ENCODE measurements at places on chromosomes 3 and 15. TPM values are rescaled to one million over a fixed set of nuclear protein-coding genes. Genes with fewer than 3 reads are reported as not detected.

DNA sequence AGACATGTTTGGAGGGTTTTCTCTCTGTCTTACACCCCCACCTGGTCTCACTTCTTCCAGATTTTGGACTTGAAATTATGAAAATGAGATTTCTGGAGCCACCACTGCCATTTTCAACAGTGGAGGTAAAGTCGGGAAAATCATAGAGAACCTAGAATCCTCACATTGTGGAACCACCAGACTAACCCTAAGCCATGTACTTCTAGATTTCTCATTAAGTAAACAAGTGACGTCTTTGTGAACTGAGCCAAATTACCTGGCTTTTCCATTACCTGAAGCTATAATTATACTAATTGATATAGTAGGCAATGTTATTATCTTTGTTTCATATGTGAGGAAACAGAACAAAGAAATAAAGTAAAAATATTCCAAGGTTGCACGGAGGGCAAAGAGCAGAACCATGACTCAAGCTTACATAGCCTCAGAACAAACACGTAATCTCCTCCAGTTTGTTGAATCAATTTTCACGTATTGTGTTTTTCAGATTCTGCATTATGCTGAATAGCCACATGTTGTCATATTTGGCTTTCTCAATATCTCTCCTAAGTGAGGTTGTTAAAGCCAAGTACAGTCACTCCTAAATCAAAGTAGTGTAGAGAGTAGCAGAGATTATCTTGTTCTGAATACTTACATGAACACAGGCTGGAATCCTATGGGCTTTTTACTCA is 101.3 kb upstream of the CMC1 start:
- no peak overlapping the region for H3K4me3 ChIP-seq
- peak; percentile 73 for DNase-seq
- H3K27ac ChIP-seq: no peak overlapping the region
- H3K36me3 ChIP-seq: no peaks in the 10 kb centered on the region
- peaks cover 14% of the 10 kb centered on the region for H3K4me1 ChIP-seq

DNA sequence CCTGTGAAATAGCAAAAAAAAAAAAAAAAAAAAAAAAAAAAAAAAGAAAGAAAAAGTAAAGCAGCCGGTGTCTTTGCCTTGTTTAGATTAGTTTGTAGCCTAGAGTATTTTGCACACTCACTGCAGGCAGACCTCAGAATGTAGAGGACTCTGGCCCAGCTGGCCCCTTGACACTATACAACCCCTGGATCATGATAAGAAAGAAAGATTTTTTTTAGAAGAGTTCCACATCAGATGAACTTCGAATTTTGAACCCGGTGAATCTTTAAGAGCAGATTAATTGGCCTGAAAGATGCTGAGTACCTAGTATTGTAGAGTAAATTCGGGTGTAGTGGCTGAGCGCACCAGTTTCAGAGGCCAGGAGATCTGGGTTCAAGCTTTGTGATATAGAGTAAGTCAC is 727.7 kb upstream of the GOLIM4 start:
- H3K27me3 ChIP-seq: no peaks in the 10 kb centered on the region
- H3K27ac ChIP-seq: no peak overlapping the region
- H3K4me3 ChIP-seq: no peak overlapping the region
- H3K4me1 ChIP-seq: no peaks in the 10 kb centered on the region
- no peak for DNase-seq
- no peaks in the 10 kb centered on the region for H3K36me3 ChIP-seq

GRCh38 chr3:115922681-115923347 is 299.5 kb downstream of the GAP43 start:
- no peaks in the 10 kb centered on the region for H3K36me3 ChIP-seq
- H3K27me3 ChIP-seq: no peaks in the 10 kb centered on the region
- H3K4me1 ChIP-seq: no peaks in the 10 kb centered on the region
- no peak overlapping the region for H3K4me3 ChIP-seq

Gene ADPRH
- 4.7 TPM for total RNA-seq

DNA sequence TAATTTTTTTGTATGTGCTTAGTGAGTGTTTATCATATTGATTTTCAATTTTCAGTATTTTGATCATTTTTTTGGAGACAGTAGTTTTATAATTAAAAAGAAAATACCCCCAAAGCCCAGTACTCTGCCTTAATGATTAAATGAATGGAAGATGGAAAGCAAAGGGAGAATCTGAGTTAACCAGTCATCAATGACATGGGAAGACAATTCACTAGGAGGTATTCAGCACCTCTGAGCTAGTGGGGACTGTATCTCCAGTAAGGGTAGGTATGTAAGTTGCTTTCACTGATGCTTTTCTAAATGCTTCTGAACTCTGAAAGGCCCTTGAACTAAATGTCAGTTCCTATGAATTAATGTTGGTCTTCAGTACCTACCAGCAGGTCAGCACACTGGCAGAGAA is 590.4 kb upstream of the DPPA4 start:
- no peaks in the 10 kb centered on the region for H3K36me3 ChIP-seq
- peaks cover 33% of the 10 kb centered on the region for H3K4me1 ChIP-seq
- DNase-seq: peak; percentile 24
- H3K4me3 ChIP-seq: no peak overlapping the region
- no peaks in the 10 kb centered on the region for H3K27me3 ChIP-seq

- H3K27me3 ChIP-seq: peaks cover 11% of the 10 kb centered on the region
- H3K4me1 ChIP-seq: peaks cover 14% of the 10 kb centered on the region
- no peaks in the 10 kb centered on the region for H3K36me3 ChIP-seq
- peak; percentile 54 for DNase-seq
- no peak overlapping the region for H3K27ac ChIP-seq
- H3K4me3 ChIP-seq: peak overlapping the region; percentile 74
Measured at GRCh38 chr15:45023659-45024225, 747 bp downstream of the SORD start.

- no peaks in the 10 kb centered on the region for H3K36me3 ChIP-seq
- no peak overlapping the region for H3K4me3 ChIP-seq
- no peak for DNase-seq
- H3K27me3 ChIP-seq: no peaks in the 10 kb centered on the region
Measured at GRCh38 chr15:73325191-73325861, 43.4 kb downstream of the HCN4 start.

Gene TM6SF1
- total RNA-seq: not detected

- no peak overlapping the region for H3K27ac ChIP-seq
- H3K4me3 ChIP-seq: no peak overlapping the region
- H3K27me3 ChIP-seq: no peaks in the 10 kb centered on the region
Measured at GRCh38 chr15:58889363-58889762, 44.1 kb downstream of the SLTM start.

- H3K27me3 ChIP-seq: peaks cover 73% of the 10 kb centered on the region
- H3K4me1 ChIP-seq: no peaks in the 10 kb centered on the region
- H3K4me3 ChIP-seq: no peak overlapping the region
- no peak for DNase-seq
- no peaks in the 10 kb centered on the region for H3K36me3 ChIP-seq
Measured at GRCh38 chr15:98018761-98019351, 58.4 kb downstream of the ARRDC4 start.

Gene SLC22A13
- total RNA-seq: 0.73 TPM

DNA sequence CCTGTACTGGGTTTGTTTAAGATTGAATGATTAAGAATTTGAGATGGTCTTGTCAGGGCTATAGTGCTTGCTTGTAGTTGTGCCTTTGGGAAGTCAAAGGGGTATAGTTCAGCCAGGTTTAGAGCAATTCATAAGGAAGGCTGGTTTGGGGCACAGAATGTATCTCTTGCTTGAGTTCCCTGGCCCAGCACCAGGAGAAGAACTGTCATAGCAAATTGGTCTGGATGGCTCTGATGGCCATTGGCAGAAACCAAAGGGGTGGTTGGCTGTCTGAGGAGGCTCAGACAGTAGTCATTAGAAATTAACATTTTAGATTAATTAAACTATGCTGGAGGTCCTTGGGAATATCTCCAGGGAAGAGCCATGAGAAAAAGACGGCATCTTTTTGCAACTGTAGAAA is 25.4 kb upstream of the OTOL1 start:
- no peak overlapping the region for H3K27ac ChIP-seq
- 0 out of 2 replicates have a peak, but pooled peaks cover under 1% of the 10 kb centered on the region for H3K4me1 ChIP-seq
- H3K4me3 ChIP-seq: no peak overlapping the region
- no peak for DNase-seq
- no peaks in the 10 kb centered on the region for H3K36me3 ChIP-seq

DNA sequence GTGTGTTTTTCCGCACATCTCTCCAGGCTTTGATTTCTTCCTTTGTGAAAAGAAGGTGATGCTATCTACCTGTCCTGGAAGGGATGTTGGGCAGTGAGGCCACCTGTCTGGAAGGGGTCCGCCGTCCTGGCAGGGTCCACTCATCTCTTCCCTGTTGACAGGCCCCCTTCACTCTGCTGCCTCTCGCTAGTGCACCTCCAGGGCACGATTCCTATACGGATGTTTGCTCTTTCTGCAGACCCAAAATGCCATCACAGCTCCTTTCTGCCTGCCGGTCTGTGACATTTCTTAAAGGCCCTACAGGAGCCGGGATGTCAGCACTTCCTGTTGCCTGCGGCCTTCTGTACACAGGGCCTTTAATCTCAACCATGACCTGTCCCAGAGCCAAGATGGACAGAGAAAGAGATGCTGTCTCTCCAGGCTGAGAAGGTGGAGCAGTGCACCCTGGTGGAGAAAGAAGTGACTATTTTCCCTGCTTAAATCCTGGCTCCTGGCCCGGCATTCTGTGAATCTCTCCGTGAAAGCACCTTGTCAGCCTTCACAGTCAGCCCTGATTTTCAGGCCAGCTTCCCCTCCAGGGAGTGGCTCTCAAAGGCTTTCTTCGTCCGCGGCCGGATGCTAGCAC is 7.4 kb downstream of the FAM3D start:
- peak; percentile 68 for DNase-seq
- H3K27ac ChIP-seq: no peak overlapping the region
- H3K27me3 ChIP-seq: 0 out of 2 replicates have a peak, but pooled peaks cover 5% of the 10 kb centered on the region
- H3K4me1 ChIP-seq: no peaks in the 10 kb centered on the region
- H3K36me3 ChIP-seq: no peaks in the 10 kb centered on the region
- H3K4me3 ChIP-seq: no peak overlapping the region

Data from PC-3 (cell line).